Chondrocyte (in vitro differentiated cells): ENCODE measurements at places on chromosomes 7 and 10.

DNA sequence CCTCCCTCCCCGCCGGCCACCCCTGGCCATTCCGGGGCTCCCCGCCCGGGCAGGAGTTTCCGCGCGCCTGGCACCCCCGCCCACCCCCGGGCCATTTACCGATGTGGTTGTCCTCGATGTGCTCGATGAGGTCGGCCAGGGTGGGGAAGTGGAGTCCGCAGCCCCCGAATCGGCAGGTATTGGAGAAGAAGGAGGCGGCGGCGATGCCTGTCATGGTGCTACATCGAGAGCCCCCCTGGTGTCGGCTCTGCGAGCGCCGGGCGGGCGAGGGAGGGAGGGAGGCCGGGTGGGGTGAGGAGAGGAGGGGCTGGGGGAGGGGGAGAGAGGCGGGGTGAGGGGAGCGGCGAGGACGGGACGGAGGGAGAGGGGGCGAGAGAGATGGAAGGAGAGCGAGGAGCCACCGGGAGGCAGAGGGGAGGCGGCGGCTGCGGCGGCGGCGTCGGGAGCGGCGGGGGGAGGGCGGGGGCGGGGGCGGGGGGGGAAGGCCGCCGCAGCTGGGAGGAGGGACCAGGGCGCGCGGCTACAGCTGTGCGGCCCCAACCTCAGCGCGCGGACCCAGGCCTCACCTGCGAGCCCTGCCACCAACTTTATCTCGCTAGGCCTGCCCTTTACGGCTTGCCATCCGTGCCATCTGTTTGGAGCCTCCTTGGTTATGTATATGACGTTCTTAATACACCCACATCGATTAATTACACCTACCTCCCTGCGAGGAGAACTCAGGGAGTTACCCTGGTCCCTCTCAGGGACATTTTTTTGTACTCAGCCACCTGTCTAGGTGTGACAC lies at the start of gene JAZF1:
TSS of gene JAZF1 (minus strand) at position 432 of the 784 bp plus-strand sequence.
- DNase-seq = no peak

GRCh38 chr10:59880971-59881510 lies 25.3 kb downstream of the CCDC6 start:
- DNase-seq = no peak

DNA sequence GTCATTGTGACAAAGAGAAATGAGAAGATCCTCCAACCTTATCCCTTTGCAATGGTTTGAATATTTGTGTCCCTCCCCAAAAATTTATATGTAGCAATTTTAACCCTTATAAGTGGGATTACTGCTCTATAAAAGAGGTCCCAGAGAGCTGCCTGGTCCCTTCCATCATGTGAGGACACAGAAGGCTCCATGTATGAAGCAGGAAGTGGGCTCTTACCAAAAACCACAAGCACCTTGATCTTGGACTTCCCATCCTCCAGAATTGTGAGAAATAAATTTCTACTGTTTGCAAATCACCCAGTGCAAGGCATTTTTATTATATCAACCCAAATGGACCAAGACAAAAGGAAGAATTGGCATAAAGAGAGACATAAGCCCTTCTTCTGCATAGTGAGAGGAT lies 95.7 kb downstream of the KCNMA1 start:
- DNase-seq = no peak

DNA sequence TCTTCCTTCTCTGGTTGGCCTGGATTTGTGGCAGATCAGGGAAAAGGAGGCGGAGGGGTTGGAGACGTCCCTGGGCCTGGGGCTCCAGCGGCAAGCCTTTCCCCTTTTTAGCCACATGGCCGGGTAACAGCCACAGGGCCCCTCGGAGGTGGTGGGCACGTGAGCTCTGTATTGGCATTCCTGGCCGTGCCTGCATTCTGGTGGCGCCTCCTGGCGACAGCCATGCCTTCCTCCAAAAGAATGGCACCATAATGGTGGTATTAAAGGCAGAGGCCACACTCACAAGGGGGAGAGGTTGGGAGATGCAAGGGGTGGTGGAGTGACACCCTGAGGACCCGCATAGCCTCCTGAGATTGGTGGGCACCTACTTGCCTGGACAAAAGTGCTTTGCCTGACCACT lies 3.0 kb upstream of the AQP1 start:
- DNase-seq = no peak

GRCh38 chr7:4066626-4067475 lies 615.2 kb upstream of the FOXK1 start:
- DNase-seq = no peak
